ENCODE measurements at places on chromosomes 7 and 10.

DNA sequence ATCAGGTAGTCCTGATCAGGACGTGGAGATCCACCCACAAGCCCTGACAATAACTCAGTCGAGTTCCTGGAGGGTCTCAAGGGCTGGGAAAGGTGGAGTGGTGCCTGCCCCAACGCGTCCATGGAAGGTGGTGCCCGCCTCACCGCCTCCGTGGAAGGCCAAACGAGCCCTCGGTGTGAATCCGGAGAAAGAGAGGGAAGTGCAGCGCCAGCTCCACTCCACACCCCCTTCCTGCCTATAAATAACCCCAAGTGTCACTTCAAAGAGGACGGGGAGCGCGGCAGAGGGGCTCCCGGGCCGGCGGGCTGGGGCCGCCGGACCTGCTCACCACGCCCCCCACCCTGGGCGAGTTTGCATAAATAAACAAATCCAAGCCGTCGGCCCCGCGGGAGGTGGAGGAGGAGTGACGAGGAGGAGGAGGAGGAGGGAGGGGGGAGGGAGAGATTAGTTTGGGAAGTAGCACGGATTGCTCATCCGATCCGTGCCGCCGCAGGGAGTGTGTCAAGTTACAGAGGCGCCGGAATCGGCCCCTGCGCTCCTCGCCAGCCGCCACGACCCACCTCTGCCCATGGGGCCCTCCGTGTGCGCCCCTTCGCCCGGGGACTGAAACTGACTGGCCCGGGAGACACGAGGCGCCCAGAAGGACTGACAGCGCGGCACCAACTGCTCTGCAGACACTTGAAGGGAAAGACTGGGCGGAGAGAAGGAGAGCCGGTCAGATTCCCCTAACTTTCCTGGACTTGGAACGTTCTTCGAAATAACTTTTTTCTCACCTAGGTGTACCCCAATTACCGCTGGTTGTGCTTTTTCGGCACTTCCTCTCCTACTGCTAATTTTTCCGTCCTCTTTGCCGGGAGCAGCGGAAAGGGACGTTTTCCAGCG, at the start of gene COL13A1:
Gene COL13A1, plus strand, starts transcription at position 473 of the 882 bp plus-strand sequence. CDS start 518 bp downstream, outside the sequence.
- no peaks in the 10 kb centered on the region for H3K27me3 ChIP-seq
- no peak within 1 kb of the TSS for H3K27ac ChIP-seq
- H3K4me1 ChIP-seq = peaks cover 21% of the 10 kb centered on the region
- DNase-seq = peak; percentile 63
- H3K4me3 ChIP-seq = no peak within 1 kb of the TSS
- no peaks in the 10 kb centered on the region for H3K36me3 ChIP-seq

- H3K4me1 ChIP-seq = no peaks in the 10 kb centered on the region
- no peak for DNase-seq
- H3K27me3 ChIP-seq = no peaks in the 10 kb centered on the region
- no peaks in the 10 kb centered on the region for H3K36me3 ChIP-seq
Observed at GRCh38 chr7:45700556-45700955, 126.4 kb downstream of the ADCY1 start.

GRCh38 chr10:75553550-75553949, 122.1 kb downstream of the LRMDA start:
- no peak overlapping the region for H3K27ac ChIP-seq
- H3K4me3 ChIP-seq = no peak overlapping the region
- H3K36me3 ChIP-seq = no peaks in the 10 kb centered on the region
- no peaks in the 10 kb centered on the region for H3K4me1 ChIP-seq
- H3K27me3 ChIP-seq = no peaks in the 10 kb centered on the region

DNA sequence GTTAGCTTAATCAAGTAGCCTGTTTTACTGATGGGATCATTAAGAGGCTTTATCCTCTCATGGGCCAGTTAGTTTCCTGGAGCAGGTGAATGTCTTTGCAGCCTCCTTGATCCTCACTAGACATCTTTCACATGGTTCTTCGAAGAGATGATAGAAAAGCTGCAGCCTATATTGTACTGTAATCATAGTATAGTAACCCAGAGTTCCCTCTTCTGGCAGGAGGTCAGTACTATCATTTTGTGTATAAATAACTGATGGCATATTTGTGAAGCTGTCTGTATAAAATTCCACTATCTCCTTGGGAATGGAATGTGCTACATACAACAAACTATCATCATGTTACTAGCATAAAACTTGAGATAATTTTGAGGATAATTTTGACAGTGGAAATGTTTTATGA, 123.8 kb upstream of the PRPS1L1 start:
- no peaks in the 10 kb centered on the region for H3K27me3 ChIP-seq
- no peaks in the 10 kb centered on the region for H3K4me1 ChIP-seq
- no peak overlapping the region for H3K4me3 ChIP-seq
- no peak for DNase-seq
- no peak overlapping the region for H3K27ac ChIP-seq
- H3K36me3 ChIP-seq = no peaks in the 10 kb centered on the region

DNA sequence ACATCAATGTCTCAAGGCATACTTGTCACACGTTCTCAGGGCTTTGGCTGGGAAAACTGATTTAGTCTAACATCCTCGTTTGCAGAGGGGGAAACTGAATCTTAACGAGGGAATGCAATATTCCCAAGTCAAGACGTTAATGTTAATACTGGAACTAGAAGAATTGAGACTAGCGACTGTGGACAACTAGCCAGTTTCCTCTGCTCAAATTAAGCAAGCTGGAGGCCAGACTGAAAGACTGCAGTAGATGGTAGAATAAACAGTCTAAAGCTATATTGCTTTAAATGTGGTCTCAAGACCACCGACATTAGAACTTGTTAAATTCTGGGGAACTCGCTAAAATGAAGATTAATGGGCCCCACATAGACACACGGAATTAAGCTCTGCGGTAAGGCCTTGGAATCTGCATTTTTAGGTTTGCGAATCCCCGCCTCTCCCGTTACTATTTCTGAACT, 639 bp upstream of the TFAM start:
- peaks cover 10% of the 10 kb centered on the region for H3K36me3 ChIP-seq
- no peak for DNase-seq
- no peaks in the 10 kb centered on the region for H3K27me3 ChIP-seq

GRCh38 chr10:124609698-124610097, 134.5 kb downstream of the FAM53B start:
- no peak for DNase-seq
- no peak overlapping the region for H3K27ac ChIP-seq
- H3K4me3 ChIP-seq = no peak overlapping the region

- H3K4me1 ChIP-seq = peaks cover 61% of the 10 kb centered on the region
- peak; percentile 57 for DNase-seq
- no peak overlapping the region for H3K4me3 ChIP-seq
Observed at GRCh38 chr10:102648889-102649796, 4.9 kb downstream of the TRIM8 start.

DNA sequence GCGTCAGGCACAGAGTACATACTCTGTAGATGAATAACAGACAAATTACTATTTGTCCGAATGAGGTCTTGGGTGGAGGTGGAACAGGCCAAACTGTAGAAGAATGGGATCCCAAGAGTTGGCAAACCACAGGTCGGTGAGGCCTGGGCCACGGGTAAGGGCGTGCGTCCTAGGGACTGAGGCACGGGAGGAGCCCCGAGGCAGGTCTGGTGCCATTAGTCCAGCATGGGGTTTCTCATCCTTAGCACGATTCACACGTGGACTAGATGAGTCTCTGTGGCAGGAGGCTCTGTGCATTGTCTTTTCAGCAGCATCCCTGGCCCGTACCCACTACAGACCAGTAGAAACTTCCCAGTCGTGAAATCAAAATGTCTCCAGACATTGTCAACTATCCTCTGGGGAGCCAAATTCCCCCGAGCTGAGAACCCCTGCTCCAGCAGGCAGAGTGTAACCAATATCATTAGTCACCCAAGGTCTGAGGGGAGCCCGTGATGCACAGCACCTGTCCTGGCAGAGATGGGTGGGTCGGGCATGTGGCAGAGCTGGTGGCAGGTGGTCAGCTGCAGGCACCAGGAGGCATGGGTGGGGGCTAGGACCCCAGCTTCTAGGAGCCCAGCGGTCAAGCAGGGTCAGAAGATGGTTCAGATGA, 61.3 kb downstream of the COL13A1 start:
- H3K27me3 ChIP-seq = no peaks in the 10 kb centered on the region
- H3K4me1 ChIP-seq = peaks cover 10% of the 10 kb centered on the region
- DNase-seq = no peak
- H3K4me3 ChIP-seq = no peak overlapping the region
- no peaks in the 10 kb centered on the region for H3K36me3 ChIP-seq

DNA sequence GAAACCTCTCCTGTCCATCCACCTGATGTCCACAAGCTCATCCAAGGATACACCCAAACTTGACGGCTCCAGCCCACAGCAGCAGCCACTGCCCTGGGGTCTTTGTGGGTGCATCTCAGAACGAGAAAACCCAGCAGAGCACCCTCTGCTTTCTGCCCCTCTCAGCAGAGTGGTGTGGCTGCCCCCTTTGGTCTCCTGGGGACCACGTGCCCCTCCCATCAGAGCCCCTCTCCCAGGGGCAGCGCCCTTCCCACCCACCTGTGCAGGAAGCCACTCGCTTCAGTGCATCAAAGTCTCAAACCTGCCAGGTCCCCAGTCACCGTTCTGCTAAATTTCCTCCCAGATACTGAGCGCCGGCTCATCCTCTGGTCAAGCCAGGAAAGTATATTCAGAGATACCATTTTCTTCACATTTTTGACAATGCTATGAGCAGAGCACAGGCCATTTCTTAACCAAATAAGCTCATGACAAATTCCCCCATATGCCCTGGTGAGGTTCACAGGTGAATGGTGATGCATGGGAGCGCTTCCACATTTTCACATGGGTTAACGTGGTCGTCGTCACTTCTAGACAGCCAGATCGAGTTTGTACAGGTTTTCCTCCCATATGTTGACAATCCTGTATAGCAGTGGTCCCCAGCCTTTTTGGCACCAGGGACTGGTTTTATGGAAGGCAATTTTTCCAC, 32.4 kb downstream of the CAMK2B start:
- H3K27ac ChIP-seq = no peak overlapping the region
- no peaks in the 10 kb centered on the region for H3K27me3 ChIP-seq
- no peak overlapping the region for H3K4me3 ChIP-seq
- no peaks in the 10 kb centered on the region for H3K4me1 ChIP-seq

GRCh38 chr10:124164264-124164663, 70.9 kb upstream of the CHST15 start:
- H3K4me3 ChIP-seq = no peak overlapping the region
- no peaks in the 10 kb centered on the region for H3K4me1 ChIP-seq
- no peaks in the 10 kb centered on the region for H3K27me3 ChIP-seq

GRCh38 chr10:119801176-119801575, 71.5 kb downstream of the MCMBP start:
- no peak for DNase-seq
- no peak overlapping the region for H3K4me3 ChIP-seq
- H3K27ac ChIP-seq = no peak overlapping the region
- H3K27me3 ChIP-seq = no peaks in the 10 kb centered on the region

DNA sequence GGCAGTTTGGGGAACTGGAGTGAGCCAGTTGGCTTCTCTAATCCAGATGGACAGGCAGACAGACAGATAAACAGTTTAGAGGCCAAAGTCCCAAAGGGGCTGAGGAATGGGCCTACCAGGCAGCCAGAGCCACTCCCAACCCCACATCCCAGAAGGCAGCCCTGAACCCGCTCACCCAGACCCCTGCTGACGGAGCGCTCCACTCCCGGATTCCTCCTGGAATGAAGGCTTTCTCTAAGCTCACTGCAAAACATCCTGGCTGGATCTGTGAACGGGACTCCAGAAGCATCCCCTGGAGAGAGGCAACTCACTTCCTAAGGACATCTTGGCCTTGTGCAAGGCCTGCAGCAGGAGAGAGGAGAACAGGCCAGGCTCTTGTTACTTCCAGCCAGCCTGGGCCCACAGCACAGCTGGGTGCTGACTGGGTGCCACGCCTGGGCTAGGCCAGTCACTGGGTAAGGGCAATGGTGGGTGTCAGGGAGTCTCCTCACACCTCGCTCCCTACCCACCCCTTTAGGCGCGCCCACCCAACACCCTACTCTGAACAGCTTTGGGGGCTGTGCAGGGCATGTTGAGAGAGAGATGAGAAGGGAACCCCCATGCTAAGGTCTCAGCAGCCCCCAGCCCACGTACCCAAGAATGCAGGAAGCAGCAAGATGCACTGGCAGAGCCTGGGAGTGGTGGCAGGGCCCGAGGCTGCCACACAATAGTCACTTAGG, 168.6 kb upstream of the ZMIZ1 start:
- no peak overlapping the region for H3K27ac ChIP-seq
- H3K4me3 ChIP-seq = no peak overlapping the region
- no peaks in the 10 kb centered on the region for H3K4me1 ChIP-seq
- no peaks in the 10 kb centered on the region for H3K36me3 ChIP-seq
- DNase-seq = no peak

DNA sequence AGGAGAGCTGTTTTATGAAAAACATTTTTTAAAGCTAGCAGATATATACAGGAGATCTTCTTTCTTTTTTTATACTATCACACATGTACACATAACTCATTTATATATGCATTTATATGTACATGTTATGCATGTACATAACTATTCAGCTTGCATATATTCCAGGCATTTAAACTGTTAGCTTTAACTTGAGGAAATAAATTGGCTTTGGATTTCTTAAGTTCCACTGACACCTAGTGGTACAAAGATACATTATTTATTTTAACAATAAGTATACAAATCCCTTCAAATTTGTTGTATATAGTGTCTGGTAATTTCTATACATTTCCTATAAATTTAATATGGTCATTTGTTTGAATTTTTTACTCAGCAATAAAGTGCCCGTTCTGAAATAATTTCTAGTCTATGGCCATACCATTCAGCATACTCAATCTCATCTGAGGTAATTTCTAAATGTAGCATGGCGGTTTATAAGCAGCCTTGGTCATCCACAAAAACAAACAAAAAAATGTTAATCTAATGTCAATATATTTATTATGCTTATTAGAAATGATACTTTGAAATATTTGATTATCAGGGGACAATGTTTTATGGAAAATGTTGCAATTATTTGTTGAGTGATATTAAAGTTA, 11.6 kb downstream of the ZDHHC6 start:
- H3K27ac ChIP-seq = no peak overlapping the region
- H3K4me1 ChIP-seq = no peaks in the 10 kb centered on the region
- no peak for DNase-seq
- H3K36me3 ChIP-seq = peaks cover 17% of the 10 kb centered on the region
